ENCODE measurements at places on chromosomes 2 and 18.

DNA sequence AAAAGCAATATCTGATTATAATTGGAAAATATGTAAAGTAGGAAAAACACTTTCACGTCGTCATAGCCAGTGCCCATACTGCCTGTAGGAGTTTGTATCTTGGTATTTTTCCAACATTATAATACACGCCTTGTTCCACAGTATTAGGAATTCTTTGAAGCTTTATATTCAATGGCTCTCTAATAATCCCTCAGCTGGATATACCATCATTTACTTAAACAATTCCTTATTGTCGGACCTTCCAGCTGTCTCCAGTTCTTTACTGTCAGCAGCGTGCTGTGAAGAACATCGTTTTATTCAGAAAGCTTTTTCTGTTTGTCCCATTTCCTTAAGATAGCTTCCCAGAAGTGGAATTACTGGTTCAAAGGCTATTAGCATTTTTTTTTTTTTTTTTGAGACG is 31.7 kb downstream of the ATP6V1C2 start:
- no peak for DNase-seq

DNA sequence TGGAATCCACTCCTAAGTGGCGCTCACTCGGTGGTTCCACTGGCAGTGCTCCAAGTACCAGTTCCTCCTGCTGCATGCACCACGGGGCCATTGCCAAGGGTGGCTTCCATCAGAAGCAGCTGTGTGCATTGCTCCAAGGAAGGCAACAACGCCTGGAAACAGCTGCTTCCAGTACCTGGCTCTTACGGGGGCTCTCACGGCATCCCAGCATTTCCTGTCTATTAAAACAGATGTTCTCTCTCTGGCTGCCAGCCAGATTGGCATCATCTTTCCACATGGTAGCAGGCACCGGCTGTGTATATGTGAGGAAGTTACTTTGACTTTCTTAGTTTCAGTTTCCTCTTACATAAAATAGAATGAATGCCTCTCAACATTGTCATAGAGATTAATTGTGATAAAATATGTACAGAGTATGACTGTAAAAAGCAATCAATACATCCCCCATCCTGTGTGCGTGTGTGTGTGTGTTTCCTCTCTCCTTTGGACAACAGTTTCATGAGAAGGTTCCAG is 84.9 kb downstream of the CMPK2 start:
- peak; percentile 55 for DNase-seq

GRCh38 chr18:43486462-43486861 is 209.2 kb upstream of the SYT4 start:
- DNase-seq, result peak; percentile 2

GRCh38 chr2:144479138-144479537 is 40.8 kb downstream of the ZEB2 start:
- DNase-seq, result no peak

DNA sequence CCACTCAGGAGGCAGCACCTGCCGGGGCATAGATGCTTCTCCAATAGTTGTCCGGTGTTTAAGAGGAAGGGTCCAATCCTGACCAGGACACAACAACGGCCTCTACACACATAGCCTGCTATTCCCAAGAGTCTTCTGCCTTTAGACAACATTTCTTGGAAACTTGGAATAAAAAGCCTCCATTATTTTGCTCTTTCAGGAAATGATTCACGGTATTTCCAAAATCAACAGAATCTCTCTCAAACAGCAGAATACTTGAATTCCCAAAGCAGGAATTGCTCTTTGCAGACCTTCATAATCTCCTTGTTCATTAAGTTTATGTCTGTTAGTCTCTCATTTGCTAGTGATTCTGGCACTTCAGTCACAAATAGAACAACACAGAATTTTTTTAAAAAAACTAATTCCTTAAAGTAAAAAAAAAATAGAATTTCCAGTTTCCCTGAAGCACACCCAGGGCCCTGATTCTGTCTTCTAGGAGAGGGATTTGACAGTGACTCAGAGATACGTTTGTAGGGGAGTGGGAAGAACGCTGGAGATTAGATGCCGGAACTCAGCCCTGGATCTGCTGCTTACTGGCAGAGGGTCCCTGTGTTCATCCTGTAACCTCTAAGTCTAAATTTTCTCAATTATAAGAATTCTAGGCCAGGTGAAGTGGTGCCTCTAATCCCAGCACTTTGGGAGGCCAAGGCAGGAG is 74.7 kb downstream of the NAB1 start:
- DNase-seq, result no peak

DNA sequence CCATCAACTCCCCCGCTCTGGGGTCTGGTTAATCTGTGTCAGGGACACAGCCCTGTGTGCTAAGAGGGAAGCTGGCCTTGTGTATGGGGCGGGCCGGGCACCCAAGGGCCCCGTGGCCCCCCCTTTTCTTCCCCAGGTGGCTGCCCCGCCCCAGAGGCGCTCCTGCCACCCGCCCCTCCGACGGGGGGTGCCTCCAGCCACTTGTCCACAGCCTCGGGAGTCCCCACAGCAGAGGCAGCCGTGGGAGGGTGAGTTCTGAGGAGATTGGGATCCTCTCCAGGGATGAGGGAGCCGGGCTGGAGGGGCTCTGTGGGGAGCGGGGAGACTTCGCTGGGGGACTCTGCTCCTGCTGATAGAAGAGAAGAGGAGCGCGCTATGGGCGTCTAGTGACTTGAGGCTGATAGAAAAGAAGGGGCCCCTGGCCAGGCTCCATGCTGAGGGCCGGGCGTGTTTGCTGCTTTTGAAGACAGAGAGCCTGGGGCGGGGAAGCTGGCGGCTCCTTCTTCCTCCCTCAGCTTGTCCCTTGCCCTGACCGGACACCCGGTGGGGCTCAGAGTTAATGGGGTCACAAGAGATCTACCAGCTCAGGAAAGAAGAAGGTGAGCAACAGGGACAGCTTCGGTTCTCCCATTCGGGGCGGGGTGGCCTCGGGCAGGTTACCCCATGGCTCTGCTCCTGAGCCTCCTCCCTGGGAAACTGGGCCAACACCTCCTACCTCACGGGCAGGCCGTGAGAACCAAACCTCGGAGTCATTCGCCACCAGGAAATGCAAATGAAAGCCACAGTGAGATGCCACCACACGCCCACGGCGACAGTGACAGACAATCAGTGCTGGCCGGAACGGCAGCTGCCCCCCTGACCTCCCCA is 89.4 kb upstream of the TAF1B start:
- no peak for DNase-seq

DNA sequence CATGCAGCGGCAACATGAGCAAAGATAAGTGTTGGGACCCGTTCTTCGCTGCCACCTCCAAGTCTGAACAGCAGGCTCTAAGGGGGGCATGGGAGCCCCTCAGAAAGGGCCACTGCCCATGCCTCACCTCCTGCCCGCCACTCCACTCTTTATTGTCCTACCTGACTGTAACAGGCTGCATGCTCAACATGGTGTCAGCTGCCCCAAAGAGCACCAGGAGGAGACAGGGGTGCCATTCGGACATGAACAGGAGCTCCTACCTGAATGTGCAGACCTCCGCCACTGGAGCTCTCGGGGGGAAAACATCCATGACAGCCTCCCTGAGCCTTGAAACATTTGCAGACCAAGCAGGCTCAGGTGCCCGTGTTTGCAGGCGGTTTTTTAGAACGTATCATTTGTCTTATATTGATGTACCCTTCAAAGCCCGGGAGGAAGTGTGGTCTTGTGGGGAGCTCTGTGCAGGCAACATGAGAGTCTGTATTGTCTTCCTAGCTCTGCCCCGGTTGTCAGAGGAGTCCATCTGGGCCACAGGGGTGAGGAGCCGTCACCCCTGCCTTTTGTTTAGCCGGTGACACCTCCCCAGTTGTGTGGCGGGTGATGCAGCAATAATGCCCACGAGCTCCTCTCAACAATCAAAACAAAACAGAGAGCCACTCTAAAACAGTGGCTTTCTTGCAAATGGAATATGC is 35.1 kb upstream of the CD8A start:
- no peak for DNase-seq

GRCh38 chr2:196482119-196483065 is 157.1 kb upstream of the CCDC150 start:
- no peak for DNase-seq

GRCh38 chr2:74944987-74945787 is 13.3 kb upstream of the POLE4 start:
- no peak for DNase-seq

GRCh38 chr2:73968357-73968937 is 16.3 kb upstream of the TET3 start:
- DNase-seq, result no peak

DNA sequence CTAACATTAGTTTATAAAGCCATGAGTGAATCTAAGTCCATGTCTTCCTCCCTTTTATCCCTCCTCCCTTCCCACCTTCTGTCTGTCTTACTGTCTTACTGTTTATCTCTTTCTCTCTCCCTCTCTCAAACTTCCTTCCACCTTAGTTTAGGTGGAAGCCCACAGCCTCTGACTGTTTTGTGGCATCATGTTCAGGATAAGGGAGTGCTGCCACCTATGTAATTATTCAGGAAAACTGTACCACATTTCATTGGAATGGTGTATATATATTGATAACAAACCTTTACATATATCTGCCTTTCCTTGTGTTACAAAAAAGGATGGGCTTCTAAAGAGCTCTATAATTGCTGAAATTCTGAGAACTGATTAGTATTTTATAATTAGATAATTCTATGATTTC is 48.7 kb downstream of the NETO1 start:
- no peak for DNase-seq

DNA sequence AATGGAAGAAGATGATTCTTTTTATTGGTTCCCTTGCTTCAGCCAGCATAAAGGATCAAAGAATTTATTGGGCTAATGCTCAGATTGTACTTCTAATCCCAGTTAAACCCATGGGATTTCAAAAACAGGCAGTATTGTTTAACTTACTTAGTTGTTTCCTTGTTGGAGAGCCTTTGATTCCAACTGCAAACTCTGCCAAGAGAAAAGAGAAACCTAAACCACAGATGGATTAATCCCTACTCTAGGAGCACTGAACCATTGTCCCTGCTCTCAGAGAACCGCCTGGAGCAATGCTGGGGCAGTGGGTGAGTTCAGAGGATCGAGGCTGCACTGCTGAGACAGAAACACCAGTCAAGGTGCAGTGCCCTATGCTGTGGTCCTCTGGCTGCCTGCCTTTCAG is 44.9 kb upstream of the SIGLEC15 start:
- DNase-seq, result no peak

DNA sequence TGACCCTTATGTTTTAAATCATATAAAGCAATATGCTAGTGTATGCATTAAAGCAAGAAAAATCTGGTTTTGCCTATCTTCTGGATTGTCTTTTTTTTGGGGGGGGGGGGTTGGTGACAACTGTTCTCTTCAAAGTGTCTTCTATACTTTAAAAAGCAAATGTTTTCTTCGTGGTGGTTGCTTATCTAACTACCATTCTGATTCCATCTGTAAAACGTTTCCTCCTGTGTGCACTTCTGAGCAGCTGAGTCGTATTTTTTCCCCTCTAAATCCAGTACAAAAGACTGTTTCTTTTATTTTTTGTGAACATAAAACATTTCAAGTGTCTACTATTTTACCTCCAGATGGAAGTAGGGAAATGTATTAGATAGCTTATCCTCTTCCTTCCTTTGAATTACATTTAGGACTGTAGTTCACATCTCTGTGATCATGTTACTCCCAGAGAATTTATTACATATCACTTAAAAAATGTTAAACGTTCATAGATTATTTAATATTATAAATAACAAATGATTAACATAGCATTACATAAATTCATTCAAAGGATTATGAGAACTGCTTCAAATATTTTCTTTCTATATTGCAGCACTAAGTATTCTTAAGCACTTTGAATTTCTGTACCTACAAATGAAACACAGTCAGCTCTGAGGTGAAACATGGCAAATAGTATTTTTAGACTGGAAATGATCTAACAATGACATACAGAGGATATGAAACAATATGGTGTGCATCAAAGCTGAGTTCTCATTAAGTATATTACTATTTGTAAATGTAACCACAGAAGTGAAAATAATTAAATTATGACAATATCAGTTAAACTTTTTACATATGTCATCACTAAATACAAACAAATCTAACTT is 56.4 kb downstream of the SCN3A start:
- DNase-seq, result no peak

GRCh38 chr2:71566372-71566771 is 113.0 kb downstream of the DYSF start:
- DNase-seq, result no peak

DNA sequence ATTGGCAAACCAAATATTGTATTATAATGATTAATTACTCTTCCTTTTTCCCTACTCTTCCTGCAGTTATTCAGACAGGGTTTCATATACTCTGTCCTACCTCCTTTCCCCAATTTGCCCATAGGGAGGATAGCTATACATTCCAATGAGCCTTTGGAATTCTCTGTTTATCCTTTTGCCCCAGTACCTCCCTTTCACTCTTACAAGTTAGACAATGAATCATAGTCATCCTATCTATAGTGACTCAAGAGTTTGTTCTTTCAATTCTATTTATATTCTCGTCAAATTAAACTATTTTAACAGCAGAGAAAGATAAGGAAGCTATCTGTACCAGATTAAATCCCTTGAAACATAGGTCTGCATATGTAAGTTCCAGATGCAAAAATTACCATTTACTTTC is 437.5 kb downstream of the NR4A2 start:
- DNase-seq, result no peak

DNA sequence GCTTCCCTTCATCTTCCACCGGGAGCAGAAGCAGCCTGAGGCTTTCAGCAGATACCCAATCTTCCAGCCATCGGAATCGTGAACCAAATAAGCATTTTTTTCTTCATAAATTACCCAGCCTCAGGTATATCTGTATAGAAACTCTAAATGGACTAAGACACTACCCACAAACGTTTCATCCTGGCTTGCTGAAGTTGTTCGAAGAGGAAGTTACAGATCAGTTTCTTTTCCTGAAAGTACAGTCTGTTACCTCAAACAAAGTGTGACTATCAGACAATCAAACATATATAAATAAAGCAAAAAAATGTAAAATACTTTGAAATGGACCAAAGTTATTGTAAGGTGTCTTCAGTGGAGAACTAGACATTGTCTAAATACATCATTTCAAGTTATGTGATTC is 97.9 kb downstream of the MREG start:
- no peak for DNase-seq

DNA sequence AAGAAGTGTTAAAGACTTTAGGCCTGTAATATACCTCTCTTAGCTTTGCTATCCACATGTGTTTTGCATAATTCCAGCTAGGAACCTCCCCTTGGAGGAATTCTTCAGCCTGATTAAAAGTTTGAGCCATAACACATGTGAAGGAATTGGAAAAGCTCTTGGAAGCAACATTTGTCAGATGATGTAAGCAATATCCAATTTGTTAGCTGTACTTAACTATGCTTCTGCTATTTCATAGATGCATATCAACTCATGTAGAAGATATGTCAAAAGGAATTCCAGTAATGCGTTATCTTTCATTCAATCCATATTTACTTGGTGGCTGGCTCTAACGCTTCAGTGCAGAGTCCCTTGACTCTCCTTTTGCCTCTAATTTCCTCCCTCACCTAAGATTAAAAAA is 46.2 kb downstream of the PKP4 start:
- DNase-seq, result no peak

DNA sequence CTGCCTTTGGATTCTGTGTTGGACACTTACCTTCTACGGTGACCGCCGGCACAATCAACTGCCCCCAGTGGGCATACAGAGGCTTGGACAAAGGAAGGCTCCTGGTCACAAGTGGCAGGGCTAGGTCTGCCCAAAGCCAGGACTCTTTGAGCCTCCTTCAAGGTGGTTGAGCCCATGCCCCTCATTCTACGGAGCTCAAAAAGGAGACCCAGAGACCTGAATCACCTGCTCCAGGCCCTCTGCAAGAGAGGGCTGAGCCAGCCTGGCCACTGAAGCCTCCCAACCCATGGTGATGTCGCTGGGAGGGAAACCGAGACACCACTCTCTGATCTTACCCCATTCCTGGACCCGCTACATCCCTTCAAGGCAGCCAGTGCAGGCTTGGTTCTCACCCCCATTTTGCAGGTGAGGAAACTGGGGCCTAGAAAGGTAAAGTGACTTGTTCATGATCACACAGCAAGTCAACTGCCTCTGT is 87.9 kb downstream of the INHBB start:
- no peak for DNase-seq
